ENCODE measurements at places on chromosomes 13 and 19. TPM values are rescaled to one million over a fixed set of nuclear protein-coding genes. Genes with fewer than 3 reads are reported as not detected.

The ZIC2 gene
- total RNA-seq = 4.5 TPM

The DNAAF3 gene
- 2.6 TPM for total RNA-seq

The AP2S1 gene
- total RNA-seq = 463 TPM

The DCUN1D2 gene
- total RNA-seq = 15.0 TPM

The DCT gene
- not detected for total RNA-seq

The SIGLEC5 gene
- total RNA-seq = not detected

The LILRB3 gene
- not detected for total RNA-seq

The C19orf33 gene
- total RNA-seq = 90.9 TPM

The NLRP7 gene
- total RNA-seq = not detected

The NAT14 gene
- total RNA-seq = 45.6 TPM

The ZNF708 gene
- total RNA-seq = 8.2 TPM
